ENCODE measurements at places on chromosomes 4 and X. TPM values are rescaled to one million over a fixed set of nuclear protein-coding genes. Genes with fewer than 3 reads are reported as not detected.

Gene CENPVL1
- 0.31 TPM for total RNA-seq

Gene DTHD1
- total RNA-seq = not detected

Gene UGT2A3
- not detected for total RNA-seq

Gene XAGE2
- 23.0 TPM for total RNA-seq

Gene CENPVL2
- 0.49 TPM for total RNA-seq

Gene COL4A6
- 102 TPM for total RNA-seq

Gene ARHGEF6
- total RNA-seq = 0.98 TPM

Gene SPATA18
- total RNA-seq = 10.8 TPM

Gene CABS1
- 1.2 TPM for total RNA-seq

Gene TCEAL7
- total RNA-seq = 16.6 TPM

DNA sequence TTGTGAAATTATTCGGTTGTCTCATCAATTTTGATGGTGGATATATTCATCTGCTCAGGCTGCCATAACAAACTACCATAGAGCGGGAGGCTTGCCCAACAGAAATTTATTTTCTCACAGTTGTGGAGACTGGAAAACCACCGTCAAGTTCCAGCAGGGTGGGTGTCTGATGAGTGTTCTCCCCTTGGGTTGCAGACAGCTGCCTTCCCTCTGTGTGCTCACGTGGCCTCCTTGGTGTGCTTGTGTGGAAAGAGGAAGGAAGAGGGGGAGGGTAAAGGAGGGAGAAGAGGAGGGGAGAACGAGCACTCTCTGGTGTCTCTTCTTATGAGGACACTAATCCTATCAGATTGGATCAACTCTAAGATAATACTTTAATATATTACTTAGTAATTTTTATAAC lies 123.8 kb upstream of the TEX13D start:
- no peak for DNase-seq
- no peaks in the 10 kb centered on the region for H3K36me3 ChIP-seq
- peaks cover 4% of the 10 kb centered on the region for H3K4me1 ChIP-seq

GRCh38 chr4:40502934-40503333 lies 126.7 kb downstream of the RBM47 start:
- peak overlapping the region; percentile 14 for H3K27ac ChIP-seq
- DNase-seq = no peak
- H3K27me3 ChIP-seq = no peaks in the 10 kb centered on the region
- no peak overlapping the region for H3K4me3 ChIP-seq

DNA sequence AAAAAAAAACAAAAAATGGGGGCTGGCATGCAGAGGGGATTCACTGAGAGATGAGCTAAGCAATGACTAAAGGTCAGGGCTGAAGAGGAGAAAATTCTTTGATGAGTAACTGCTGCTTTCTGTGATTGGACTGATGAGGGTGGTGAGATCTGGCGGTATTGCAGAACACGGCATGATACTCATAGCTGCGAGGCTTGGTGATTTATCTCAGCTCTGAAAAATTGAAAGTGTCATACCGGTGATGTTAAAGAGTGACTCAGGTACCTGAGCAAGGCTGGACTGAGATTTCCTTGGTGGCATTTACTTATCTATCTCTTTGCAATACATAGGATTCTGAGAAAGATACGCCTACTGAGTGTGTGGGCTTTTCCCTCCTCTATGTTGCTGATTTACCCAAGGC lies 204.1 kb upstream of the DDX53 start:
- no peak overlapping the region for H3K4me3 ChIP-seq
- no peak for DNase-seq
- no peaks in the 10 kb centered on the region for H3K27me3 ChIP-seq
- no peaks in the 10 kb centered on the region for H3K36me3 ChIP-seq
- peaks cover 7% of the 10 kb centered on the region for H3K4me1 ChIP-seq

DNA sequence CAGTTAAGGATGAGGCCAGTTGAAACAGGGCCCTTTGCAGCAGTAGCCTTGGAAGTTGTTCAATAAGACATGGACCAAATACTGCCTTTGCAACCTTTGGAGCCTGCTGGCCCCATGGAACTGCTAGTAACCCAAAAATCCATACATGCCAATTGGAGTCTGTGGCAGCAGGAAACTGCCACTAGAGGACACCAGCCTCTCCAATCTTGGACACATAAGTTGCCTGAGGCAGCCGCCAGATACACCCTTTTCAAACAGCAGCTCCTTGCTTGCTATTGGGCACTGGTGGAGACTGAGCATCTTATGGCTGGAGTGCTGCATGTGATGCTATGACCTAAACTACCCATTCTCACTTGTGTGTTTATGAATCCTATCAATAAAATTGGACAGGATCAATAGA lies 14.8 kb upstream of the LAP3 start:
- no peaks in the 10 kb centered on the region for H3K36me3 ChIP-seq
- H3K4me1 ChIP-seq = peaks cover 3% of the 10 kb centered on the region
- no peak for DNase-seq

GRCh38 chr4:37765741-37766140 lies 60.7 kb upstream of the PGM2 start:
- no peak for DNase-seq
- no peaks in the 10 kb centered on the region for H3K27me3 ChIP-seq
- no peak overlapping the region for H3K4me3 ChIP-seq
- H3K36me3 ChIP-seq = no peaks in the 10 kb centered on the region
- H3K27ac ChIP-seq = no peak overlapping the region

GRCh38 chr4:45502471-45502870 lies 621.4 kb downstream of the GABRG1 start:
- H3K27me3 ChIP-seq = no peaks in the 10 kb centered on the region
- H3K27ac ChIP-seq = no peak overlapping the region
- no peaks in the 10 kb centered on the region for H3K4me1 ChIP-seq
- H3K36me3 ChIP-seq = no peaks in the 10 kb centered on the region

- no peaks in the 10 kb centered on the region for H3K27me3 ChIP-seq
- H3K4me3 ChIP-seq = no peak overlapping the region
- H3K27ac ChIP-seq = no peak overlapping the region
- no peaks in the 10 kb centered on the region for H3K36me3 ChIP-seq
These were observed 11.1 kb downstream of the ITIH6 start for GRCh38 chrX:54786967-54787366.

DNA sequence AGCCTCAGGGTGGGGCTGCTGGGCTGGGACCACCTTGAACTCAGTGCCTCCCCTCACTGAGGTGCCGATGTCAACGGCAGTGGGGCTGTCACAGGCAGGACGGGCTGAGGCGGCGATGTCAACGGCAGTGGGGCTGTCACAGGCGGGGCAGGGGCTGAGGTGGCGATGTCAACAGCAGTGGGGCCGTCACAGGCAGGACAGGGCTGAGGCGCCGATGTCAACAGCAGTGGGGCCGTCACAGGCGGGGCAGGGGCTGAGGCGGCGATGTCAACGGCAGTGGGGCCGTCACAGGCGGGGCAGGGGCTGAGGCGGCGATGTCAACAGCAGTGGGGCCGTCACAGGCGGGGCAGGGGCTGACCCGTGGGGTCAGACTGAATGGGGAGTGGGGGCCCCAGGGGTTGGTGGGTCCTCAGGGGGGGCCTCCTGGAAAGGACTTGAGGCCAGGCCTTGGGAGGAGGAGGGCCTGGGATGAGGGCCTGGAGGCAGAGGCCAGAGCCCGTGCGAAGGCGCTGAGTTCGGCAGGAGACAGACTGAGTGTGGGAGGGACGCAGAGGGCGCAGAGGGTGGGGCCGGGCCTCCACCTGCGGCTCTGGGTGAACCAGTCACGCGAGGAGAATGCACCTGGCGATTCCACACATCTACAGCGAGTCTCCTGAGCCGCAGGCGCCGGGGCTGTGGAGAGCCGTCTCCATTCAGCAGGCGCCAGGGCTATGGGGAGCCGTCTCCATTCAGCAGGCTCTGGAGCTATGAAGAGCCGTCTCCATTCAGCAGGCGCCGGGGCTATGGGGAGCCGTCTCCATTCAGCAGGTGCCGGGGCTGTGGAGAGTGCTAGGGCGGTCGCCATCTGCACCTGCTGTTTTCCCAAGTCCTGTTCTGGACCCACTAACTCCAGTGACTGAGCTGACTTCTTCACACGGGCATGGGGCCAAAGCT lies 22.9 kb downstream of the ATP5ME start:
- no peak overlapping the region for H3K27ac ChIP-seq
- H3K4me3 ChIP-seq = no peak overlapping the region
- H3K27me3 ChIP-seq = peaks cover 8% of the 10 kb centered on the region
- H3K4me1 ChIP-seq = peaks cover 5% of the 10 kb centered on the region
- no peaks in the 10 kb centered on the region for H3K36me3 ChIP-seq

DNA sequence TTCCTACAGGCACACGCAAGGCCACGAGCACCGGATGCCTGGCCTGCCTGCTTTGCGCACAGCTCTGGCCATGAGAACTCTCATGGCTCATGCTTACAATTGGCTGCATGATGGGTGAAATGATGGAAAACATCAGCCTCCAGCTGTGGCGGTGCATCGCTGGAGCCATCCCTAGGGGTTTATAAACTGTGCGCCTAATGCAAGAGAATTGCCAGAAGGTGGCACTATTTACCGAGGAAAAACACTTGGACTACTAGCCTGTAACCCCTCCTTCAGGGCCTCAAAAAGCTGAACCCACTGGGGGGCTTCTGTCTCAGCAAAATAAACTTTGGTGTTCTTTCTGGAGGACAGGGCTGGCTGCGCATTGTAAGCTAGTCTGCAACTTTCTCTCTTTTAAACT lies 51.9 kb downstream of the PHKA2 start:
- H3K27me3 ChIP-seq = no peaks in the 10 kb centered on the region
- no peak overlapping the region for H3K4me3 ChIP-seq
- H3K36me3 ChIP-seq = peaks cover 13% of the 10 kb centered on the region
- DNase-seq = no peak
- H3K4me1 ChIP-seq = no peaks in the 10 kb centered on the region

DNA sequence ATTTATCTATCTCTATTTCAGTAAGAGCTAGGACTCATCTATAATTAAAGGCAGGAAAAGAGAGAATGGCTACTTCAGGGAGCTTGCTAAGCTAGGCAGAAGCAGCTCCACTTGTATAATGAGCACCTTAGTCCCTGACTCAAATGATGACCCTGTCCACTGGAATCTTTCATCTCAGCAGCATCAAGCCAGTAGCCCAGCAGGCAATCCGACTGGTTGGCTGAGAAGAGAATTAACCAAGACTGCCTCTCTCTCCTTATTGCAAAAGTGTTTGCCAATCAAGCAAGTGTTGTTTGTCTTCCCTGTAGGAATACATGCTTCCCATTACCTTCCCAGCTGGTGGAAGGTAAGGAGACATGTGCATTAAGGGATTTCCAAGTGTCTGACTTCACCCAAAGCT lies 3.9 kb upstream of the SPOCK3 start:
- no peaks in the 10 kb centered on the region for H3K36me3 ChIP-seq
- no peak overlapping the region for H3K27ac ChIP-seq
- peaks cover 14% of the 10 kb centered on the region for H3K4me1 ChIP-seq
- H3K27me3 ChIP-seq = peaks cover 70% of the 10 kb centered on the region

DNA sequence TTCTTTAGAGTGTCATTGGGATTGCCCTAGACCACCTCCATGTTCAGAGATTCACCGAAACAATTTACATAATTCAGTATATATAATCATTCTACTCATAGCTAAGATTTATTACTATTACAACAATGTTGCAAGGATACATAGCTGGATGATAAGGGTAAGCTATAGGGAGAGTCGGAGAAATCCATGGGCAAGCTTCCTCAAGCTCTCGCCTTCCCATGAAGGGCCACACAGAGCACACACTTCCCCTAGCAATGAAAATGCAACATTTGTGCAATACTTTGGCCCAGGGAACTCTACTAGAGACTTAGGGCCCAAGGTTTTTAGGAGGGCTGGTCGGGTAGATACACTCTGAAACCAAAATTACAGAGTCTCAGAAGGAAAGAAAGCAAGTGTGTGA lies 49.7 kb upstream of the ABCG2 start:
- H3K27me3 ChIP-seq = peaks cover 6% of the 10 kb centered on the region
- H3K4me3 ChIP-seq = no peak overlapping the region
- H3K4me1 ChIP-seq = peaks cover 2% of the 10 kb centered on the region
- no peak overlapping the region for H3K27ac ChIP-seq

GRCh38 chrX:49263631-49264030 lies 879 bp downstream of the FOXP3 start:
- DNase-seq = no peak
- no peak overlapping the region for H3K27ac ChIP-seq
- peaks cover 3% of the 10 kb centered on the region for H3K4me1 ChIP-seq
- H3K27me3 ChIP-seq = no peaks in the 10 kb centered on the region
- no peak overlapping the region for H3K4me3 ChIP-seq

DNA sequence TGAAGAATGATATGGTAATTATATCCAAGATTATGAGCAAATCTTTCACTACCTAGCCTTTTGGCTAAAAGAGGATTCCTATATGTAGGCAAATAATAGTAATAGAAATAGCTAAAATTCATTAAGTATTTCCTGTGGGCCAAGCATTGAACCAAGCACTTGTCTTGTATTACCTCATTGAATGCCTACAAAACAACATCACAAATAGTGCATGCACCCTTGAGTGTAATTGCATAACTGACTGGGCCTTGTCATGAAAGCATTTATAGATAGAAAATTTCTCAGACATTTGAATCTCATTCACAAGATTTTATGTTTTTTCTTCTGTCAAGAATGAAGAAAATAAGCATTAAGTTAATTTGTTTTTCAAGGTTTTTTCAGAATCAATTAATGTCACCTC lies 3.9 kb upstream of the HPGDS start:
- no peak overlapping the region for H3K4me3 ChIP-seq
- H3K27me3 ChIP-seq = no peaks in the 10 kb centered on the region
- peaks cover 18% of the 10 kb centered on the region for H3K4me1 ChIP-seq

DNA sequence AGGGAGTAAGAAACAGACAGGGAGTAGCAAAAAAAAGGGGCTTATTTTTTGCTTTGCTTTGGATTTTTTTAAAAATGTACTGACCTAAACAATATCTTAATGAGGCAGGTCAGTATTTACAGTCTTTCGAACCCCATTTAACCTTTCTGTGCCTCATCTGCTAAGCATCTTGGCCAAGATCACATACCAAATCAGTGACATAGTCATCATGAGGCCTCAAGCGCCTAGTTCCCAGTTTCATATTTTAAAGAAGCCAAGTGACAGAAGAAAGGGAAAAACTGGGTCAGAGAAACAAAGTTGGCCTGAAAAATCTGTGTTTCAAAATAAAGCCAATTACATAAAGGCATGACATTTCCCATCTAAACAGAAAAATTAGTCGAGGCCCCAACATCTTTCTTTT lies 94.6 kb upstream of the WDR44 start:
- no peaks in the 10 kb centered on the region for H3K27me3 ChIP-seq
- no peak for DNase-seq
- H3K36me3 ChIP-seq = no peaks in the 10 kb centered on the region
- H3K4me1 ChIP-seq = peaks cover 6% of the 10 kb centered on the region

DNA sequence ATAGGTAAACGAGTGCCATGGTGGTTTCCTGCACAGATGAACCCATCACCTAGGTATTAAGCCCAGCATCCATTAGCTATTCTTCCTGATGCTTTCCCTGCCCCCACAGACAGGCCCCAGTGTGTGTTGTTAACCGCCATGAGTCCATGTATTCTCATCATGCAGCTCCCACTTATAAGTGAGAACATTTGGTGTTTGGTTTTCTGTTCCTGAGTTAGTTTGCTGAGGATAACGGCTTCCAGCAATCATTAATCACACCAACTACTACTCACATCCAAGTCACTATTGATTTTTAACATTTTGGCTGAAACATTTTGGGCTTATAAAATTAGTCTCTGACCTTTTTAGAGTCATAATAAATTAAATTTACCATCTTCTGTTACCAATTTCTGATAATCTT lies 205.3 kb downstream of the SPOCK3 start:
- H3K27me3 ChIP-seq = no peaks in the 10 kb centered on the region
- peaks cover 6% of the 10 kb centered on the region for H3K4me1 ChIP-seq
- no peak overlapping the region for H3K27ac ChIP-seq

- H3K4me1 ChIP-seq = peaks cover 6% of the 10 kb centered on the region
- H3K4me3 ChIP-seq = no peak overlapping the region
- H3K27me3 ChIP-seq = no peaks in the 10 kb centered on the region
- no peak overlapping the region for H3K27ac ChIP-seq
- DNase-seq = no peak
These were observed 411.2 kb downstream of the MID1IP1 start for GRCh38 chrX:39212456-39212855.

- H3K36me3 ChIP-seq = no peaks in the 10 kb centered on the region
- H3K27ac ChIP-seq = no peak overlapping the region
- peaks cover 26% of the 10 kb centered on the region for H3K4me1 ChIP-seq
- no peaks in the 10 kb centered on the region for H3K27me3 ChIP-seq
- no peak for DNase-seq
These were observed 5.4 kb upstream of the NUDT9 start for GRCh38 chr4:87416965-87417364.

All from mesothelial cell of epicardium (in vitro differentiated cells).